ENCODE measurements at places on chromosomes 1 and 21.

- no peaks in the 10 kb centered on the region for H3K36me3 ChIP-seq
- no peak overlapping the region for H3K27ac ChIP-seq
- peak; percentile 61 for DNase-seq
- H3K4me1 ChIP-seq: no peaks in the 10 kb centered on the region
- no peak overlapping the region for H3K4me3 ChIP-seq
Observed at GRCh38 chr1:243505986-243506689, 250.3 kb downstream of the SDCCAG8 start.

DNA sequence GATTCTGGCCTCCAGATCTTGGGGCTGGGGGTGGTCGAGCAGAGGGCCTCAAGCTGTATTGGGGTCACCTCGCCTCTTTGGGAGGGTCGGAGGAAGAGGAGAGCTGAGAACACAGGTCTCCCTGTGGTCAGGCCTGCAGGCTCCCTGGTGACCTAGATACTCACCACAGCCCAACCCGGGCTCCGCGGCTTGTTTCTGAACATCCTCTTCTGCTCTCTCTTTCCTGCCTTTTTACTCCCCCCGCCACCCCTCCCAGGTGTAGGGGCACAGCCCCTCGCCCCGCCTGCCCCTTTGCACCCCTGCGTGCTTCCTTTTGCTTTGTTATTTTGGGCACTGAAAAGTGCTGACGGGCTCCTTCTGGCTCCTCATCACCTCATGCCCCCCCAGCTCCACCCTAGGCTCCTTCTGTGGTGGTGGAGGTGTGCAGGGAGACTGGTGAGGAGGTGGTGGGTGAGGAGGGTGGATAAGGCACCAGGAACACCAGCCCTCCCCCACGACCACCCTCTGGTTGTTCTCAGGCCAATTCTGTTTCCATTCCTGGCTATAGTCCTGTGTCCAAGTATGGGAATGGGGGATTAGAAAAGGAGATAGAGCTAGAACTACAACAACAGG is 10.6 kb upstream of the LINGO4 start:
- no peaks in the 10 kb centered on the region for H3K36me3 ChIP-seq
- no peak overlapping the region for H3K27ac ChIP-seq
- no peaks in the 10 kb centered on the region for H3K4me1 ChIP-seq
- no peak for DNase-seq
- H3K27me3 ChIP-seq: no peaks in the 10 kb centered on the region
- no peak overlapping the region for H3K4me3 ChIP-seq

DNA sequence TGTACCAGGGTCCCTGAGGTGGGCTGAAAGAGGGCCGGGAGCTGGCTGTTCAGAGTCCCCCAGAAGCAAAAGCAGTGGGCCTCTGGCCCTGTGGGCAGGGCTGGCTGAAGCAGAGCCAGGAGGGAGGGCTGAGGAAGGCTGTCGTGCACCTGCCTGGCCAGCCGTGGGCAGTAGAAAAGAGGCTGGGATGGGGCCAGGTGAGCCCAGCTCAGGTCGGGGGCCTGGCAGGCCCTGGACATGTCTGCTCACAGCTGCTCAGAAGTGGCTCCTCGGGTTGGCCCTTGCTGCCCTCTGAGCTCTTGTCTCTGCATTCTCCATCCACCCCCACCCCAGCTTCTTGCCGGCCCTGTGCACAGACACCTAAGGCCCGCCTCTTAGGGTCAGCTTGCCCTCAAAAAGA is 60.0 kb downstream of the TCP10L start:
- H3K36me3 ChIP-seq: no peaks in the 10 kb centered on the region
- H3K27me3 ChIP-seq: no peaks in the 10 kb centered on the region

DNA sequence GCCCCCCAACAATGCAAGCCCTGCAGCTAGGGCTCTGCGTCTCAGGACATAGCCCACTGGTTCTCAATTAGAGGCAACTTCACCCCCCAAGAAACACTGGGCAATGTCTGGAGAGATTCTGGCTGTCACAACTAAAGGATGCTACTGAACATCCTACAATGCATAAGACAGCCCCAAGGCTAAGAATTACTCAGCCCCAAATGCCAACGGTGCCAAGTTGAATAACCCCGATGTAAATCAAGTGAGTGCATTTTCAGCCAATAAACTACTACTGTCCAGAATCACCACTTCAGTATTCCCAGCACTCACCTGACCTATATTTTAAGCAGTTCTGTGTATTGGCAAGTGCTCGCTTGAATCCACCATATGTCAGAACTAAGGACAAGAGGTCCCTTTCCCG is 6.9 kb downstream of the RIPK4 start:
- no peaks in the 10 kb centered on the region for H3K27me3 ChIP-seq
- H3K4me1 ChIP-seq: peaks cover 19% of the 10 kb centered on the region
- H3K27ac ChIP-seq: no peak overlapping the region
- no peak overlapping the region for H3K4me3 ChIP-seq
- DNase-seq: no peak

- no peaks in the 10 kb centered on the region for H3K4me1 ChIP-seq
- H3K27me3 ChIP-seq: no peaks in the 10 kb centered on the region
- no peak overlapping the region for H3K4me3 ChIP-seq
- no peak for DNase-seq
- no peak overlapping the region for H3K27ac ChIP-seq
- no peaks in the 10 kb centered on the region for H3K36me3 ChIP-seq
Observed at GRCh38 chr1:240869071-240869470, 257.1 kb upstream of the GREM2 start.

GRCh38 chr1:66300972-66301451 is 232.9 kb upstream of the SGIP1 start:
- H3K4me3 ChIP-seq: no peak overlapping the region
- DNase-seq: no peak
- H3K27ac ChIP-seq: no peak overlapping the region
- no peaks in the 10 kb centered on the region for H3K36me3 ChIP-seq
- no peaks in the 10 kb centered on the region for H3K27me3 ChIP-seq
- H3K4me1 ChIP-seq: no peaks in the 10 kb centered on the region

GRCh38 chr21:41564871-41565274 is 56.9 kb upstream of the TMPRSS2 start:
- no peak for DNase-seq
- peaks cover 13% of the 10 kb centered on the region for H3K4me1 ChIP-seq
- H3K4me3 ChIP-seq: no peak overlapping the region
- no peak overlapping the region for H3K27ac ChIP-seq
- H3K36me3 ChIP-seq: no peaks in the 10 kb centered on the region

DNA sequence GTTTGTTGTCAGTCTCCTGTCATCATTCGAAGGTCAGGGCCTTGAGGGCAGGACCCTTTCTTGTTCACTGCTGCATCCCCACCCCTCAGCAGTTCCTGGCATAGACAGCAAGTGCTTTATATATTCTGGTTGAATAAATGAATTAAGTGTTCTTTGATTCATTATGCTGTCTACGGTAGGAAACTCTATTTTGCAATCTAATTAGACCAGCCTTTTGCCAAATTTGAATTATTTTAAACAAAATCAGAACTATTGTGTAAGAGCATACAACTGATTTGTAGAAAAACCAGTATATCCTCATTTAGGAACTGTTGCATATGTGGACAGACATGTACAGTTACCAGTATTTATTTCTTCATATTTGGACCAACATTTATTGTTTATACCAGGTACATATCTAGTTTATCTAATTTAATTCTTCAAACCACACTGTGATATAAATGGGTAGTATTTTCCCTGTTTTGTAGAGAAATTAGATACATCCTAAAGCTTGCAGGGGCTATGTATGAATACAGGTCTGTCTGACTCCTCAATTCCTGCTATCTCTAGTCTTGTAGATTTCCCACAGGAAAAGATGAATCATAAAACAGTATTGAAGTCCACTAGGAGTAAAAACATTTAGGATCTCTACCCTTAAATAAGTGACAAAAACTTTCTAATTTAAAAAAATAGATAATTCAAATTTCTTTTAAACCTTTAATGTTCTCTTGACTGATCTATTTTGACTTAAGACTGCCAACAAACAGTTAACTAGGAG is 10.4 kb downstream of the MGST3 start:
- no peaks in the 10 kb centered on the region for H3K36me3 ChIP-seq
- DNase-seq: no peak
- H3K4me3 ChIP-seq: no peak overlapping the region
- H3K27me3 ChIP-seq: no peaks in the 10 kb centered on the region
- no peak overlapping the region for H3K27ac ChIP-seq
- peaks cover 5% of the 10 kb centered on the region for H3K4me1 ChIP-seq

GRCh38 chr1:152960452-152961044 is 9.9 kb upstream of the SPRR4 start:
- no peak overlapping the region for H3K4me3 ChIP-seq
- no peaks in the 10 kb centered on the region for H3K4me1 ChIP-seq
- H3K36me3 ChIP-seq: no peaks in the 10 kb centered on the region
- no peaks in the 10 kb centered on the region for H3K27me3 ChIP-seq

GRCh38 chr1:201426479-201427310 is 5.2 kb upstream of the TNNI1 start:
- H3K36me3 ChIP-seq: no peaks in the 10 kb centered on the region
- no peak for DNase-seq
- H3K27ac ChIP-seq: no peak overlapping the region
- H3K4me3 ChIP-seq: no peak overlapping the region
- no peaks in the 10 kb centered on the region for H3K27me3 ChIP-seq
- no peaks in the 10 kb centered on the region for H3K4me1 ChIP-seq

- H3K4me1 ChIP-seq: no peaks in the 10 kb centered on the region
- no peak for DNase-seq
- H3K4me3 ChIP-seq: no peak overlapping the region
- no peaks in the 10 kb centered on the region for H3K36me3 ChIP-seq
- no peak overlapping the region for H3K27ac ChIP-seq
Observed at GRCh38 chr1:60847855-60848582, 234.3 kb upstream of the NFIA start.

- DNase-seq: no peak
- no peak overlapping the region for H3K4me3 ChIP-seq
- H3K4me1 ChIP-seq: no peaks in the 10 kb centered on the region
- H3K27ac ChIP-seq: no peak overlapping the region
- H3K27me3 ChIP-seq: no peaks in the 10 kb centered on the region
- no peaks in the 10 kb centered on the region for H3K36me3 ChIP-seq
Observed at GRCh38 chr1:9960706-9961562, 17.7 kb downstream of the NMNAT1 start.

DNA sequence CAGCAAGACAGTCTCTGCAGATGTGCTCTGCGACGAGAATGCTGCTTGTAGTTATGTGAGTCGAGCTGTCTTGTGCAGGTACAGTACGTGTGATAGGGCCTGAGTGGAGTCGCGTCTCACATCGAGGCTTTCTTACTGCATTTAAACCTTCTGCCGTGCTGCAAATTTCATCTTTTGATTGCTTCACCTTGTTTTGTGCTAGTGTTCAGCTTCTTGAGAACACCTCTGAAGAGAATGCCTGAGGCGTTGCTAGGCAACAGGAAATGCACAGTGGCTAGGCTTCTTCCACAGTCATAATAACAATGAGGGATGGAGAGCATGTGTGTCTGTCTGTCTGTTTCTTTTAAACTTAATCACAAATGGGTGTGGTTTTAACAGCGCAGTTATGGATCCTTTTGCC is 52.9 kb downstream of the MRPS6 start:
- H3K4me1 ChIP-seq: no peaks in the 10 kb centered on the region
- no peaks in the 10 kb centered on the region for H3K36me3 ChIP-seq
- no peak overlapping the region for H3K4me3 ChIP-seq
- DNase-seq: no peak

DNA sequence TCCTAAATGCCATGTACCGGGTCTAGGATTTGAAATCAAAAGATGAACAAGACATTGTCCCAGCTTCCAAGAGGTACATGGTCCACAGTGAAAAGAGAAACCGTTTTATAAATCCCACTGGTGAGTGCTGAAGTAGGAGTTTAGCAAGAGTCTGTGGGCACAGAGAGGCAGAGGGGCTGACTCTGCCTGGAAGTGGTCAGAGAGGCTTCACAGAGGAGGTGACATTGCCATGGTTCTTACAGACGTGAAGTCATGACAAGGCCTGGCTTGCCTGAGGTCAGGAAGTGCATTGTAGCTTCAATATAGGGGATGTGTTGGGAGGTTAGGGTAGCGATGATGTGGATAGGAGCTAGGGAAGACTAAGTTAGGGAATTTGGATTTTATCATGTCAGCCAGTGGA is 28.4 kb downstream of the MAPKAPK2 start:
- no peaks in the 10 kb centered on the region for H3K27me3 ChIP-seq
- no peak overlapping the region for H3K4me3 ChIP-seq
- no peaks in the 10 kb centered on the region for H3K36me3 ChIP-seq
- H3K4me1 ChIP-seq: peaks cover 11% of the 10 kb centered on the region
- DNase-seq: no peak

GRCh38 chr1:211420389-211420788 is 71.6 kb downstream of the RD3 start:
- no peaks in the 10 kb centered on the region for H3K27me3 ChIP-seq
- no peaks in the 10 kb centered on the region for H3K4me1 ChIP-seq

DNA sequence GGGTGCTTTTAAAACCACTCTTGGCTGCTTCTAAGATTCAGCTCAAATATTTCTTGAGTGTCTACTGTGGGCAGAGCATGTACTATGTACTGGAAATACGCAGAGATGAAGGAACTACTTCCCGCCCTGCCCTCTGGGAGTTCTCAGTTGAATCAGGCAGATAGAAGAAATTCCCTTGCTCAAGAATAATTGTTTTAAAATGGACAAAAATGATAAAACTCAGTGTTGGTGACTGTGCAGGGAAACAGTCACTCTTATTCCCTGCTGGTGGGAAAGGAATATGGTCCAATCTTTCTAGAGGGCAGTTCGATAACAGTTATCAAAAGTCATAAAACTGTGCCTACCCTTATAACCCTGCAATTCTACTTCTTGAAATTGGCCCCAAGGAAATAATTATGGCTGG is 16.9 kb upstream of the GRHL3 start:
- H3K27me3 ChIP-seq: no peaks in the 10 kb centered on the region
- no peaks in the 10 kb centered on the region for H3K36me3 ChIP-seq
- no peak overlapping the region for H3K4me3 ChIP-seq
- DNase-seq: no peak

All from prostate gland (tissue), 2 donors.